Stimulated activated CD4-positive, alpha-beta T cell treated with anti-CD3 and anti-CD28 coated beads, Interleukin-2, amount 100 ng/mL, for 48 hours (primary cell): ENCODE measurements at places on chromosomes 13 and 19.

DNA sequence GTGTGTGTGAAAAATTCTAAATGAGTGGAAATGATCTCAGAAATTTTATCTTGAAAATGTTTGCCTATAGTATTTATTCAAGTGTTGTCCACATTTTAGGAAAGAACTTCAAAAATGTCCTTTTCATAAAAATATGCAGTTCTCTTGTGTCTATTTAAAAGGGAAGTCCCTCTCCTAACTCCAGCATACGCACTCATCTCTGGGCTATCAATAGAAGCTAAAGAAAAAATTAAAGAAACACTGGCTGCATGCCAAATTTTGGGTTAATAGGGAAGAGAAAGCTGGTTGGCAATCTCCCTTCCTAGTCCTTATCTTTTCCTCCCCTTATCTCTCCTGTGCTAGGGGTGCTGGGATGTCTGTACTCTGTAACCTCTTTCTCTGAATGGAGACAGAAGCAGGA, 313.3 kb downstream of the ENOX1 start:
- DNase-seq = no peak

- no peak for DNase-seq
Measured at GRCh38 chr19:42246922-42247639, 4.7 kb upstream of the GSK3A start.

DNA sequence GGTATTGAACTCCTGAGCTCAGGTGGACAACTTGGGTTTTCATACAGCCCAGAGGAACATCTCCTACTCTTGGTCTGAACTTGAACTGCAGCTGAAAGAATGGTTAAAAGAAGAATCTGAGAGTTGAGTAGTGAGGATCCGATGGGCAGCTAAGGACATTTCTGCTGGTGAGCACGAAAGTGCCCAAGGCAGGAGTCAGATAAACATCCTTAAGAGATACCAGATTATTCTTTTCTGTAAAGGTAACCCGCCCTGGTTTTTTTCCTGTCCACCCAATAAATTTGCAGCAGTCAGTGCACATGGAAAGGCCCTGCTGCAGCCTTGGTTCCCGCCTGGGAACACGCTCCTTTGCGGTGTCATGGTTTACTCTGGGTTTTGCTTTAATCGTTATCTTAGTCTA, 78.4 kb upstream of the ARHGEF7 start:
- no peak for DNase-seq

- DNase-seq = no peak
Measured at GRCh38 chr13:26678796-26679195, 81.8 kb downstream of the GPR12 start.

DNA sequence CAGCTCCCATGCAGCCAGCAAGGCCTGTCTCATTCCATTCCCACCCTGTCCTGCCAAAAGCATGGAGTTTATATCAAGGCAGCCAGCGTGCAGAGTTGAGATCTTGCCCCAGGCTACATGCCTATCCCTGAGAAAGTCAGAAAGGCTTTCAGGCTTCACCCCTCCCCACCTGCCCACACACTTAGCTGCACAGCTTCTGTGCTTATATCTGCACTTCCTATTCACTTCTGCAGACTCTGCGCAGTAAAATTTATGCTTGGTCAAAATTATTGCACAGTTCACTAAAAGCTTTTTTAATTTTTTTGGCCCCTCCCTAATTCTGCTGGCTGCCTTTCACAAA, 12.5 kb upstream of the ZNF675 start:
- DNase-seq = no peak

DNA sequence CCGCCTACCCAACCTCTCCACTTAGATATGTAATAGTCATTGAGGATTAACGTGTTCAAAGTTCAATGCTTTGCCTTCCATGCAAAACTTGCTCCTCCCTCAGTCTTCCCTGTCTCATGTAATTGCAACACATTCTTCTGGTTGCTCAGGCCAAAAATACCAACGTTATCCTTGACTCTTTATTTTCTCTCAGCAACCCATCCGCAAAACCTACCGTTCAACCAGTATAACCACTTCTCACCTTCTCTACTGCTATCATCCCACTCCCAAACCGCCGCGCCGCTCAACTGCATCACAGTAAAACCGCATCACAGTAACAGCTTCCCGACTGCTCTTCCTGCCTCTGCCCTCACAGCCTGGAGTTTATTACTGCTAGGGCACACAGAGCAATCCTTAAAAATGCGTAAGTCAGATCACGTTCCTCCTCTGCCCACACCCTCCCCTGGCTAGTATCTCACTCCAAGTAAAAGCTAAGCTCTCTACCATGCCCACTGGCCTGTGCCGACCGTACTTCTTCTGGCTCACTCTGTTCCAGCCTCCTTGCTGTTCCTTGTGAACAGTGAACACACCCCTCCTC, 8.2 kb downstream of the MTIF3 start:
- DNase-seq = no peak

DNA sequence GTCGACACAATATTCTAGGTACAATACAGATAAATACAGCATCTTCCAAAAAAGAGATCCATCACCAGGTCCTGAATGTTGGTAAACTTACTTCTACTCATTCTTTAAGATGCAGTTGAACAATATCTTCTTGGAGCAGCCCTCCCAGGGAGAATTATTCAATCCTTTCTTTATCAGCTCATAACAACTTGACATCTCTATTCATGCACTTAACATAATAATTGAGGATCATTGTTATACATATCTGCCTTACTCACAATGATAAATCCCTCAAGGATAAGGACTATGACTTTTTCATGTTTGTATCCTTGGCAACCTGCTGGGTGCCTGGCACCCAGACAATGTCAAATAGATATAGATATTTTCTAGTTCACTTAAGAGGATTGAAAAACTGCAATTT, 219.5 kb downstream of the POU4F1 start:
- no peak for DNase-seq

DNA sequence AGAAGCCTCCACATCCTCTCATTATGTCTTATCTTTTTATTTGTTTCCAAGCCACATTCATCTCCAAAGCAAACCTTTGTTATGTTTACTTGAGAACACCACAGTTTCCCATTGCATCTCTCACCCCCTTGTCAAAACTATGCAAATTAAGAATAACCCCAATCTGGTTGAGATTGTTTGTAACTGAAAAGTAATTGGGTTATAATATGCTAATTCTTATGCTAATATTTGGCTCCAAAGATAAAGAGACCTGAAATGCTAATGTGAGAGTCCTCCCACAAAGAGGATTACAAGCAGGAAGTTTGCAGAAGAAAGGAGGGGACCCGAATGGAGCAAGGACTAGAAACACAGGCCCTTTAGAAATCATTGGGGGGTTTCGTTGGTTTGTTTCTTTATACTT, 92.9 kb upstream of the UBL3 start:
- DNase-seq = no peak

DNA sequence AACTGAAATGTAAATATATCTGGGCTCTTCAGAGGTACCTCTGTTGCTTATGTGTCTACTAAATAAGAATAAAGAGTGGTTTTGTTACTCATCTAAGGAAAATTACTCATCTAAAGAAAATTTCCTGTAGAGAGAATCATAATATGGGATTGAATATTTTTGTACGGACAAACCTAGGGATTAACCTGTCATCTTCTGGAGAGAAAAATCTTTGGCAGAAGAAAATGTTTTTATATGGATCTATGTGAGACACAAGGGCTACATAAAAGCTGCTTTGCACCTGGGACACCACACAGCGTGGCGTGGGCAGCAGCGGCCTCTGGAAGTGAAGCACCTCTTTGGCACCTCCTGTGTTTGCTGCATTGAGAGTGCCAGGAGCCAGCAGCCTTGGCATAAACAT, 242.9 kb upstream of the DACH1 start:
- no peak for DNase-seq

DNA sequence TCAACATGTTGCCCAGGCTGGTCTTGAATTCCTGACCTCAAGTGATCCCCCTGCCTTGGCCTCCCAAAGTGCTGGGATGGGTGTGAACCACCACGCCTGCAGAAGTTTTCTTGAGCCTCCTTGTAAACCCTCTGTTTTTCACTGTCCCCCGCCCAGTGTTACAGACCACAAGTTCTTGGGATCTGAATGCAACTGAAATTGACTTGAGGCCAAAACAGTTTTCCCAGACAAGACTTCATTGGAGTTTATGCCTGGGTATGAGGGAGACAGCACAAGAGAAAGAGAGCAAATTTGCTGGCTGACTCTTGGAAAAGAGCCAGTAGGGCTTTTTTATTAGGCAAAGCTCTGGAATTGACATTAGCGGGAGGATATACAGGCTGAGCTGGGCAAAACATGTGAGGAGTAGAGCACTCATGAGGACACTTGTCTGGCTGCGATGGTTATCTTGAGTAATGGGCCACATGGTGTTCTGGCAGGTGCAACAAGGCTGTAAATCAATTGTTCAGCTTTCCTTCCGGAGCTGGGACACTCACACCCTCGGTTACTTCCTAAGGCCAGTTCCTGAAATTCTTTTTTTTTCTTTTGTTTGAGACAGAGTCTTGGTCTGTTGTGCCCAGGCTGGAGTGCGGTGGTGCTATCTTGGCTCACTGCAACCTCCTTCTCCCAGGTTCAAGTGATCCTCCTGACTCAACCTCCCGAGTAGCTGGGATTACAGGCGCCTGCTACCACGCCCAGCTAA, 12.7 kb upstream of the HNRNPL start:
- DNase-seq = no peak

- DNase-seq = no peak
Measured at GRCh38 chr13:100532836-100533435, 55.7 kb downstream of the GGACT start.

GRCh38 chr13:78045916-78046315, 127.3 kb upstream of the EDNRB start:
- DNase-seq = no peak

DNA sequence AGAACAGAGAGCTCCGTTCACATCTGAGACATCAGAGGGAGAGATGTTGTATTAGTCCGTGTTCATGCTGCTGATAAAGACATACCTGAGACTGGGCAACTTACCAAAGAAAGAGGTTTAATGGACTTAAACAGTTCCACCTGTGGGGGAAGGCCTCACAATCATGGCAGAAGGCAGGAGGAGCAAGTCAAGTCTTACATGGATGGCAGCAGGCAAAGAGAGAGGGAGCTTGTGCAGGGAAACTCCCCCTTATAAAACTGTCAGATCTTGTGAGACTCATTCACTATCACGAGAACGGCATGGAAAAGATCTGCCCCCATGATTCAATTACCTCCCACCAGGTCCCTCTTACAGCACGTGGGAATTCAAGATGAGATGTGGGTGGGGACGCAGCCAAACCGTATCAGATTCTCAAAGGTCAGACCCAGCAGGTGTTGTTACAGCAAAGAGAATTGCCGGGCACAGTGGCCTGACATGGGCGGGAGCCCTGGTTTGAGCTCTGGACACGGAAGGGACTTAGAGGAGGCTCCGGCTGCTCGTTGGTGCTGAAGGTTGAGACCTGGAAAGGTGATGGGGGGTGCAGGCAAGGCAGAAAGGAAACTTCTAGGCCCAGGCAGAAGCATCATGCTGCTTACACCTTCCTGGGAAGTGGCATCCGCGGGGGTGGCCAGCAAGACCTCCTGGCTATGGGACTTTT, 33.1 kb downstream of the PEX11G start:
- DNase-seq = no peak

DNA sequence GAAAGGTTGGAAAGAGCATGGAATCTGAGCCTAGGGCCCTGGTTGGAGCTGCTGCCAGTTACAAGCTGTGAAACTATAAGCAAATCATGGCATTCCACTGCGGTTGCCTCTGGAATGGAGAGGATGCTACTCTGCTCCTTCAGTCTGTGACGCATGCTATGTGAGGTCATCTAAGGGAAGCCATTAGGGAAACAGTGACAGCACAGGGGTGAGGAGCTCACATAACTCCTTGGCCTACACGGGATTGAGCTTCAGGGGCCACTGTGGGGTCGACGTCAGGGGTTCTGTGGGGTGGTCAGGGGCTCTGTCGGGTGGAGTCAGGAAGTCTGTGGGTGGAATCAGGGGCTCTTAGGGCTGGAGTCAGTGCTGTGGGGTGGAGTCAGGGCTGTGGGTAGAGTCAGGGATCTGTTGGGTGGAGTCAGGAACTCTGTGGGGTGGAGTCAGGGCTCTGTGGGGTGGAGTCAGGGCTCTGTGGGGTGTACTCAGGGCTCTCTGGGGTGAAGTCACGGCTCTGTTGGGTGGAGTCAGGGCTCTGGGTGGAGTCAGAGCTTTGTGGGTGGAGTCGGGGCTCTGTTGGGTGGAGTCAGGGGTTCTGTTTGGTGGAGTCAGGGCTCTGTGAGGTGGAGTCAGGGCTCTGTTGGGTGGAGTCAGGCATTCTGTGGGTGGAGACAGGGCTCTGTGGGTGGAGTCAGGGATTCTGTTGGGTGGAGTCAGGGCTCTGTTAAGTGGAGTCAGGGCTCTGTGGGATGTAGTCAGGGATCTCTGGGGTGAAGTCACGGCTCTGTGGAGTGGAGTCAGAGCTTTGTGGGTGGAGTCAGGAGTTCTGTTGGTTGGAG, 35.8 kb upstream of the MEDAG start:
- peak; percentile 18 for DNase-seq

GRCh38 chr13:106477303-106477702, 58.2 kb downstream of the EFNB2 start:
- no peak for DNase-seq

GRCh38 chr13:37966266-37966665, 96.7 kb upstream of the TRPC4 start:
- no peak for DNase-seq

DNA sequence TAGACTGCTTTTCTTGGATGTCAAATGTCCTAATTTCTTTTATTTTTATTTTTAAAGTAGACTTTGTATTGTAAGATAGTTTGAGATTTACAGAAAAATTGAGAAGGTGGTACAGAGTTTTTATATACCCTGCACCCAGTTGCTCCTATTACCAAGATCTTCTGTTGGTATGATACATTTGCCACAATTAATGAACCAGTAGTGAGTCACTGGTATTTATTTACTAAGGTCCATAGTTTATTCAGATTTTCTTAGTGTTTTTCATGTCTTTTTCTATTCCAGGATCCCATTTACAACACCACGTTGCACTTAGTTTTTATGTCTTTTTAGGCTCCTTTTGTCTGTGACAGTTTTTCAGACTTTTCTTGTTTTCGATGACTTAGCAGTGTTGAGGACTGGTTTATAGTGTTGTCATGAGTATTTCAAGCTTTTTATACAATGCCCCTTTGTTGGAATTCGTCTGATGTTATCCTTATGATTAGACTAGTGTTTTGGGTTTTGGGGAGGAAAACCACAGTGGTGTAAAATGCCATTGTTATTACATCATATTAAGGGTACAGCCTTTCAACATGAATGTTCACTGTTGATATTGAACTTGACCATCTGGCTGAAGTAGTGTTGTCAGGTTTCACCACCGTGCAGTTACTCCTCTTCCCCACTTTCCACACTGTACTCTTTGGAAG, 35.9 kb downstream of the COG3 start:
- DNase-seq = no peak

- no peak for DNase-seq
Measured at GRCh38 chr19:13260883-13261653, 110.9 kb downstream of the IER2 start.

GRCh38 chr13:42750794-42751193, 30.6 kb upstream of the FAM216B start:
- DNase-seq = no peak
